ENCODE measurements at places on chromosomes 4 and X.

- no peak for DNase-seq
These were observed 7.2 kb upstream of the CPLX1 start for GRCh38 chr4:833156-833555.

GRCh38 chrX:119229253-119229615 is 6.9 kb upstream of the PGRMC1 start:
- no peak for DNase-seq

- no peak for DNase-seq
These were observed 531.0 kb upstream of the ZFP42 start for GRCh38 chr4:187464573-187464972.

DNA sequence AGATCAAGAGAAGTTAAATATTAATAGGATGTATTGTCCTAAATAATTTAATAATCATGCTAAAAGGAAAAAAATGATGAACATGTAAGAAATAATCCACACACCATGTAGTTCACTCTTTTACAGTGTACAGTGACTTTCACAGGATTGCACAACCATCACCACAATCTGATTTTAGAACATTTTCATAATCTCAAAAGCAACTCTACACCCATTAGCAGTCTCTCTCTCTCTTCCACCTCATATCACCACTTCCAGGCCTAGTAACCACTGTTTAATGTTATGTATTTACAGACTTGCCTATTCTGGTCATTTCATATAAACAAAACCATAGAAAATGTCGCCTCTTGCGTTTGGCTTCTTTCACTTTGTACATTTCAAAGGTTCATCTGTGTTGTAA is 153.4 kb downstream of the FSTL5 start:
- DNase-seq = no peak

- no peak for DNase-seq
These were observed 17.6 kb downstream of the ARMCX2 start for GRCh38 chrX:101642093-101642492.

DNA sequence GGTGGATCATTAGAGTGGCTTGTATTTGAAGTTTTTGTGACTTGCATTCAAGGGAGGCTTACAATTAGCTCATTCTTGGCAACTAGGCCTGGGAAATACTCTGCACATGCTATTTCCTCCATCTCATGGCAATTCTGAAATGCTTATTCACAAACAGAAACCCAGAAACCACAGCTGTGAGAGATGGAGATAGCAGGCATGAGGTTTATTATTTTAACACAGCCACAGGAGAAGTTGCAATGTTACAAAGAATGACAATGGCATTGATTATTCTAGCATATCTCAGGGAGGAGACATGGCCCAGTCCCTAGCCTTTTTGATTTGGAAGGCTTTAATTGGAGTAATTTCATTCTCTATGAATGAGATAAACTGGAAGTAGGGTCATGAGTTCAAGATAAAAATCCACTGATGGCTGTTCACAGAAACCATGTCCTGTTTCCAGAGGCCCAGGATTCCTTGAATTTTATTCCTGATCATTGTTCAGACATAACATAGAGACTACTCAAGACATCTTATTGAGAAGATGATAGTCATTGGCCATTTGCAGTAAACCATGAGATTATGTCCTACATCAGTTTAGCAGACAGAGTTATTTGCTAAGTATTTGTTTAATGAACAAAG is 123.9 kb downstream of the MID1 start:
- no peak for DNase-seq

GRCh38 chr4:118141240-118141639 is 107.0 kb downstream of the NDST3 start:
- DNase-seq = no peak

GRCh38 chrX:1529328-1529727 is 7.7 kb downstream of the P2RY8 start:
- DNase-seq = no peak

DNA sequence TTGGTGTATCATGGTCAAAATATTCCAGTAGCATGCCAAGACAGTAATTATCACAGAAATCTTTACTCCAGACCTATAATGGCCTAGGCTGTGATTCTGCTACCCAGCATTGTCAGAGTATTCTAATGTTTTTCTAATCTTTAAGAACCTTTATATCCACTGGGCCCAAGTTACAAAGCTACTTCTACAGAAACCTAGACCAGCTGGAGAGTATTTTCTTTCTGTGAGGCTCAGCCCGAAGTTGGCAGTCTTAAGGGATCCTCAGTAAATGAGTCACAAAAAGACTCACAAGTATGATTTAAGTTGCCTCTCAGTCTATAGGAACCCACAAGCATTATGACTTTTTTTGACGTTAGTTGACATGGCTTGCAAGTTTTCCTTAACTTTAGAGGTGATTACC is 638.5 kb upstream of the FAM241A start:
- DNase-seq = no peak

DNA sequence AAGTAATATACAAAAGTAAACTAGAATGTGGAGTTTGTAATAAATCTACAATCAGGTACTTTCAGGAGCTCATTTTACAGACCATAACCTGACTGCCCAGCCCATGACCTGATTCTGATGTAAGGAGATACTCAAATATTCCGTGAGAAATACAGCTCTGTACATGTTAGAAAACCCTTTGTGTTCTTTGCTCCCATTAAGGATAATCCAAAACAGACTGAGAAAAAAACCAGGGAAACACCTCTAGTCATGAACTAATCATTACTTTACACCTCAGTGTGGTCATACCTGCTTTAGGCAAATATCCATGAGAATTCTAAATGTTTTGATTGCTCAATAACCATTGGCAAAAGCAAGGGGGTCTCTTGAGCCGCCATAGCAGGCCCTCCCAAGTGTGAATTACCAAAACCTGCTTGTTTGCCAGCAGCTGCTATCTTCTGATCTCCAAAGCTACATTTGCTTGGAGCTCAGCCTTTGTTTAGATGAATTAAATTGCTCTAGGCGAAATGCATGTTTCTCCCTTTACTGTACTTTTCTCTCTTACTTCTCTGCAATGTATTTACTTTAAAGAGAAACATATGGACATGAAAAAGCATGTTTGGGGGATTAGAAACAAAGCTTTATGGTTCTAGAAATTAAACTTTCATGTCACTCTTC is 79.1 kb downstream of the ANKRD50 start:
- no peak for DNase-seq

- no peak for DNase-seq
These were observed 129.5 kb downstream of the TSPAN5 start for GRCh38 chr4:98528882-98529281.

DNA sequence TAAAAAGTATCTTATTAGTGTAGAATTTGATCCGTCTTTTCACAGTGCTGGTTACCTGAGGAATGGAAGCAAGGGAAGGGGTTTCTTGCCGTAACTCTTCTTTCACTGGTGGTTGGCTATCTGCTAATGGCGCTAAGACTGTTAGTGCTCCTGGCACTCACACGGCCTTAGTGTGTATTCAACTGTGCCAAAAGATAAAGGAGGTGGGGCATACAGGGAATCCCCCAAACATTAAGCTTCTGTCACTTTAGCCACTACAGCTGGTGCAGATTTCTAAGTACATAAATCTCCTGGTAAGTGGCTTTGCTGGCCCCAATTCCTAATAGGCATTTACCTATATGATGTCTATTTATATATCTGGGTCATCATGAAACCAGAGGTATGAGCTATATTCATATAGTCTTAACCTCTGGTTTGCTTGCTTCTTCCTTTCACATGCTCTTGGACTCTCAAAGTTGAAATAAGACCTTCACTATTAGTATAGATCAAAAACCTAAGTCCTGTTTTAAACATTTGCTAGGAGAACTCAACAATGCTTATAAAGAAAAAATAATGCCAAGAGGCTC is 95.1 kb downstream of the TSPAN7 start:
- no peak for DNase-seq

- DNase-seq = no peak
These were observed 33.7 kb upstream of the LIMCH1 start for GRCh38 chr4:41504167-41504818.

DNA sequence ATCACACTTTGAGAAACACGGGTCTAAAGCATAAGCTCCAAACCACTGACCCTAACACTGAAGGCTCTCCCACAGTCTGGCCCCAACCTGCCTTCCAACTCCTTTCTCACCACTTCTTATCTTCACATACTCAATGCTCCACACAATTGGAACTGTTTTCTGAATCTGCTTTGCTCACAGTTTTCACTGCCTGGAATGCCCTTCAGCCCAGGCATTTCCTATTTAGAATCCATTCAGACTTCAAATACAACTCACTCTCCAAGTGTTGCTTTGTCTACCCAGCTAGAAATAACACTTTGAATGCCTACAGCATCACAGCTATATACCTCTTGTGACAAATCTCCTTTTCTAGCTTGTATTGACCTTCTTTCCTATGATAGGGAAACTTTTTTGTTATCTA is 10.2 kb downstream of the OTUD4 start:
- no peak for DNase-seq

DNA sequence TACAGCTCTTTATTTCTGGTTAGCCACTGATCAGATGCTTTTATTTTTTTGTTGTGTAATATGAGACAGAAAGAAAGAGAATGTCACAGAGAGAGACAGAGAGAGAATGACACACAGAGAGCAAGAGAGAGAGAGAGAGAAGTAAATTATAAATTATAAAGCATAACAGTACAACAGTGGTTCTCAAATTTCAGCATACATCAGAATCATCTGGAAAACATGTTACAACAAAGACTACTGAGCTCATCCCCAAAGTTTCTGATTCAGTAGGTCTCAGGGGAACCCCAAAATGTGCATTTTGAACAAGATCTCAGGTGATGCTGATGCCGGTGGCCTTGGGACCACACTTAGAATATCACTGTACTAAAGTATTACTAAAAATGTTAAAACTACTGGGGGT is 245.8 kb upstream of the DIAPH2 start:
- no peak for DNase-seq

DNA sequence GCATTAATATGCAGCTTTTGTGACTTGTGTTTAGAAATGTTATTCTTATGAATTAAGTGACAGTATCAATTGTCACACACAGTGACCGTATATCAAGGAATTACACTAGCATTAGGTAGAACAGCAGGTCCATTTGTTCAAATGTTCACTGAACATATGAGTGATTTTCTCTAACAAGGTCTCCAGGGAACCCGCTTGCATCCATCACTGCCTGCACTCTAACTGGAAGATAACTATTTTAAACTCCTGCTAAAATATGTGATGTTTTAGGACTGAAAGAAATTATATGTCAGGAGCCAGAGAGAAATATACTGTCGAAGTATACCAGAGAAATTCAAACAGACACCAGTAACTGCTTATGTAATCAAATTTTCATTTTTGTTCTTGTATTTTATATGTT is 1395.7 kb downstream of the PCDH18 start:
- no peak for DNase-seq

- no peak for DNase-seq
These were observed 34.7 kb downstream of the LUZP4 start for GRCh38 chrX:115324194-115324593.

DNA sequence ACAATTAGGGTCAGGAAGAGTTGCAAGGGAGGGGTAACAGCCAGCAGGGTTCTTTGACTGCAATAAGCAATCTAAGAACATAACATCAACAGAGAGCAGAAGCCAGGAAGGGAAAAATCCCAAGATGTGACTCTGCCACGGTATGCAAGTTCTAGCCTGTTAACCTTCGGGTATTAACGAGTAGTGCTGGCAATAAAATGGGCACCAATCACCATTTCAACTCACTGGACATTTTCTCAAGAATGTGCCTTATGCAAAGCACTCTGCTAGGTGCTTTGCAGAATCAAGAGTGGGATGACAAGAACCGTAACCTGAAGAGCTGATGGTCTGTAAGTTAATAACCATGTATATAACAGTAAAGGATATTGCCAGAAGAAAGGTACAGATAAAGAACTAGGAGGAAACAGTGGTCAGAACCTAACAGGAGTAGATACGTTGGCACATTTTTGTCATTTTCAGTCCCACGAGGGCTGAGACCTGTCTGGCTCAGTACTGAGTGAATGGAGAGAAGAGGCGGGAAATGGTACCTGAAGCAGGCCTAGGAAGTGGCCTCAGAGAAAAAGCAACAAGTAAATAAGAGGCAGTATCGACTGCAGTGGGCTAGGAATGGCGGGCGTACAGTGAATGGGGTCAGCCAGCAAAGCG is 2.7 kb downstream of the ELOVL6 start:
- no peak for DNase-seq

- DNase-seq = no peak
These were observed 339.5 kb downstream of the DHX15 start for GRCh38 chr4:24244663-24245490.

- no peak for DNase-seq
These were observed 108.3 kb upstream of the ARSJ start for GRCh38 chr4:114087596-114088230.

GRCh38 chr4:18025288-18025687 is 3.7 kb upstream of the LCORL start:
- DNase-seq = no peak

DNA sequence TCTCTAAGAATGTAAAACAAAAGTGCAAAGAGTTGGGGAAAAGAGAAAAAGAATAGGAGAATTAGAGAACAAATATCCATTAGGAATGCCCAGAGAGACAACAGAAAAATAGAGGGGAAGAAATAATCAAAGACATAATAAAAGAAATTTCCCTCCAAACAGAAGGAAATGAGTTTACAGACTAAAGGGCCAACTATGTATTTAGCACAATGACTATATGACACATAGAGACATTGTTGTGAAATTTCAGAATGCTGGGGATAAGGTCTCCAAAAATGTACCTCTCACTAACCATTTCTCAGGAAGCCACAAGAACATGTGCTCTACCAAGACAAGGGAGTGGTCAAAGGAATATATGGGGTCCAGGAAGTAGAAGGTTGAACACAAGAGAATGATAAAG is 121.0 kb upstream of the ACSL4 start:
- DNase-seq = no peak

- no peak for DNase-seq
These were observed 124.2 kb downstream of the ARHGAP6 start for GRCh38 chrX:11541510-11541909.

DNA sequence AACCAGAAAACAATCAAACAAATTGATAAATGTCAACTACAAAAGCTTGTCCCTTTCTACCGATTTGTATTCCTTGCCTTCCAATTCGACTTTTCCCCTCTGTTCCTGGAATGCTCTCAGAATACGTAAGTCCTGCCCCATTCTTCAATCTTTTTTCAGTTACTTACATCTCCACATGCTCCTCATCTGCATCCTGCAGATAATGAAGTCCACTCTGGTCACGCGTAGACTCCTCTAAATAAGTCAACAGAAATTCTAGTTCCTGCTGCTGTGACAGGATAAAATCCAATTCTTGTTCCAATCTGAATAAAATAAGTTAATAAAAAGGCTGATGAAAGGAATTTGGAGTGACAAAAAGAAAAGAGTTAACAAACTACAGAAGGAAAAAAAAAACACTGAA is 34.4 kb upstream of the RBM41 start:
- no peak for DNase-seq
